ENCODE measurements at places on chromosomes 13 and 19.

DNA sequence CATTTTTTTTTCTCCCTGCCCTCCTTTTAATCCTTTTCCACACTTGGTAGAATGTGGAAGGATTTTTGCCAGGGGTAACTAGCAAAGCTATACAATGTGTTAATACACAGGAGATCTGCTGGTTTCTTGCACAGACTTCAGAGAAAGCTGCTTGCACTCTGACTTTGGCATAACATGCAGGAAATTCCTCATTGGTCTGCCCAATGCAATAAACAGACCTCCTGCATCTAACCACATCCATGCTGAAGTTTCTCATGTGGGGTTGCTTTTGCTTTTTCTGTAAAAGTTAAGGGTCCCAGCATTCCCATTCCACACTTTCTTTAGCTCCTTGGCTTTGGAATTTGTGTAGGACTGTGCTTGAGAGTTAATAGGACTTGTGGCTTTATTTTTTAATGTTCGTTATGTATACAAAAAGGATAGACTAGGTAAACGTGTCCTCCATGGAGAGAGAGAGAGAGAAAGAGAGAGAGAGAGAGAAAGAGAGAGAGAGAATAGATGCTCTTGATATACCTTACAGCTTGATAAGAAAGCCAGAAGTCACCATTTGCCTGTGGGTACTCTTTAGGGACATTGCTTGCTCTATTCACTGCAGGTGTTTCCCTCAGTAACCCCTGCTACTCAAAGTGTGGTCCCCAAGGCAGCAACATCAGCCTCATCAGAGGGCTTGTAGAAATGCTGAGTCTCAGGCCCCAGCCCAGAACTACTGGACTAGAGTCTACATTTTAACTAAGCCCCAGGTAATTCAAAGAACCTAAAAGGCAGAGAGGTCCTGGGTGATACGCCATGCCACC lies 170.5 kb downstream of the SHISA2 start:
- DNase-seq = no peak

DNA sequence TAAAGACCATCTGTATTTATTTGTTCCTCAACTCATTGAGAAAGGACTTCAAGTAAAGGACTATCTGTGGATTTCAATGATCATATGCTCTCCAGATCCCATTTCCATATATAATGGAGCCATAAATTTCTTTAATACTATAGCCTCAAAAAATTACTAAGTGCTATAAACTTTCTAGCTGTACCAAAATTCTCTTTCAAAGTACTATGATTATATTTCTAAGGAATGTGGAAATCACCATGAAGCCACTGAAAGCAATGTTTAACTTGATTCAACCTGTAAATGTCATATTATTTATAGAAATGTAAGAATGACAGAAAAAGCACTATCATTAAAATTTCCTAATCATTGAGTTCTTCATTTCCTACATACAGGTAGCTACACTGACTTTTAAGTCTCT lies 20.7 kb downstream of the TBC1D4 start:
- DNase-seq = no peak

- no peak for DNase-seq
Measured at GRCh38 chr19:8142513-8142900, 6.9 kb downstream of the FBN3 start.

DNA sequence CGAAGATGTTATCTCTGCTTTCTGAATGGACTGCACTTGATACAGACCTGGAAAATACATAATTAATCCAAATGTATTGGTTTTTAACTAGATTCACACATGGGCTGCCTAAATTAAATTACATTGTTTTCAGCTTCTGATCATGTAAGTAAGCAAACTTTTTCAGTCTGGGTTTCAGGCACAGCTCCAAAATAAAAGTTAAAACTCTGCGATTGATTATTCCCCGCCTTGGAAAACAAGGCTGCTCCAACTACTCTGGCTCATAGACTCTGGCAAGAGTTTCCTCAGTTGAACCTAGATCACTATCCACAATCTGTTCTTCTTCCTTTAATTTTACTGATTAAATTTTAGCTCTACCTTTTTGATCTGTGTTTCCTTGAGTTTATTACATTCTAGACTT lies 526.0 kb upstream of the SPRY2 start:
- DNase-seq = no peak

DNA sequence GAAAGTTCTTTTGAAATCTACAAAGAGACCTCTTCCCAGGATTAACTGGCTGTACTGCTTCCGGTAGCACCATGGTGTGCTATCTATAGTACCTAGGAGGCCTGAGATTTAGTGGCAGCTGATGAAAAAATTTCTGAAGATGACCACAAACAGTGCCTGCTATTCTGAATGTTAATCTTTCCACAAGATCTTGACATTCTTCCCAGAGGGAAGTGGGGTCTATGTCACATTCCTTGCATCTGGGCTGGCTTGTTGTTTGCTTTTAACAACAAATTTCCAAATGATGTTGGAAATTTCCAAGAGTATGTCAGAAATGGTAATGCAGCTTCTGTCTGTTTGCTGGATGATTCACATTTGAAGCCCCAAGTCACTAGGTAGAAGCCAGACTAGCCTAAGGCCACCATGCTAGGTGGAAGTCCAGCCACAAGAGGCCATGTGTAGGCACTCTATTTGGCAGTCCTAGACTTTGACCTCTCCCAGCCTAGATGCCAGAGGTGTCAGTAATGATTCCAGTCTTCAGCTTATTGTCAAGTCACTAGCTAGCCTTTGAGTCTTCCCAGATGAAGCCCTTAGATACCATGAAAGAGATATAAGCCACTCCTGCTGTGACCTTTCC lies 22.1 kb downstream of the SPART start:
- DNase-seq = no peak

- peak; percentile 95 for DNase-seq
Measured at GRCh38 chr19:4909897-4910593, 744 bp downstream of the UHRF1 start.

GRCh38 chr19:12484371-12485051 lies at the start of gene ZNF709:
Gene ZNF709 (minus strand): TSS chr19:12484816. CDS start chr19:12484657, 159 bp downstream.
- DNase-seq = peak; percentile 87

- DNase-seq = no peak
Measured at GRCh38 chr13:49296659-49297058, 48.9 kb downstream of the CDADC1 start.

- no peak for DNase-seq
Measured at GRCh38 chr19:56905631-56906150, 65.2 kb upstream of the PEG3 start.

DNA sequence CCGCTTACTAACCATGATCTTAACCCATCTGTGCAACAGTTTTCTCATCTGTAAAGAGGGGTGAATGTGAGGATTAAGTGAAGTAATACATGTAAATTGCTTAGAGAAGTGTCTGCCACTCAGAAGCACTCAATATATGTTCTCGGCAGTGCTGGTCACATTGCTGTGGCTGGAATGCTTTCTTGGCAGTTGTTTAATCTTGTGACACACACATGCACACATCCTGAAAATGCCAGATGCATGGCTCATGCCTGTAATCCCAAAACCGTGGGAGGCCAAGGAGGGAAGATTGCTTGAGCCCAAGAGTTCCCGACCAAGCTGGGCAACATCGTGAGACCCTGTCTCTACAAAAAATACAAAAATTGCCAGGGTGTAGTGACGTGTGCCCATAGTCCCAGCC lies 4.9 kb upstream of the DMKN start:
- DNase-seq = no peak

DNA sequence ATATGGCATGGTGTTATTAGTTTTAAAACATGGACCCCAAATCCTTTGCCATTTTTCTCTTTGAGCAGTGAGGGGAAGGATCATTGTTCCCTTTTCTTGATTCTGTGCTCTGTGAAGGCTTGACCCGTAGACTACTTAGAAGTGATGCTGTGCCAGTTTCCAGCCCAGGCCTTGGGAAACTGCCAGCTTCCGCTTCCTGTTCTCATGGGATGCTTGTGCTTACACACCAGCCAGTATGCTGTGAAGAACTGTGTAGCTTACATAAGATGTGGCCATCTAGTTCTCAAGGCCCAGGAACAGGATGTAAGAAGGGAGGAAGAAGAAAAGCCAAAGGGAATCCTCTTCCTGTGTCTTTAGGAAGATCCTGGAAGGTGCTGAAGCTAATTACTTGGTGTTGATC lies 180.9 kb downstream of the PCCA start:
- DNase-seq = no peak

- no peak for DNase-seq
Measured at GRCh38 chr13:85798556-85798955, 663 bp downstream of the SLITRK6 start.

DNA sequence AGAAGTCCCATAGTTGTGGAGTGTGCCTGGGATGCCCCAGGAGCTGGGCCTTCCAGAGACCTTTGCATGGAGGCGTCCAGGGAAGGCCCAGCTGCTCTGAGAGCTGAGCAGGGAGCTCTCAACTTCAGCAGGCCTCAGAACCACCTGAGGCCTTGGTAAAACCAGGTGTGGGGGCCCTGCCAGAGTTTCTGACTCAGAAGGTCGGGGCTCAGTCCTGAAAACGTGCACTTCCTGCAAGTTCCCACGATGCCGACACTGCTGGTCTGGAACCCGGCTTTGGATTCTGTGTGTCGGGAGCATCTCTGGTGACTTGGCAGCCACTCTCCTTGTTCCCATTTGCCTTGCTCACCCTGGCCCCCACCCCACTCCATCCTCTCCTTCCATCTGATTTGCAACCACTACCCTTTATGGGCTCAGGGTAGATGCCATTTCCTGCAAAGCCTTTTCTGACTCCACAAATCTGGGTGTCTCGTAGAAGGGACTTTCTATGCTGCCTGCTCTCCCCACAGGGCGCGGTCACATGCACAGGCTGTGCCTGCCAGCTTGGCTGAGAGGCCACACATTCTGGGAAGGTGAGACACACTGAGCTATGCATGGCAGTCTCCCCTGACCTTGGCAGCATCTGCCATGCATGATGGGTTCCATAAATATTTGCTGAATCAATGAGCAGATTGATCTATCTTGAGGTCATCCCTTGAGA lies 244.7 kb downstream of the COL4A1 start:
- no peak for DNase-seq

DNA sequence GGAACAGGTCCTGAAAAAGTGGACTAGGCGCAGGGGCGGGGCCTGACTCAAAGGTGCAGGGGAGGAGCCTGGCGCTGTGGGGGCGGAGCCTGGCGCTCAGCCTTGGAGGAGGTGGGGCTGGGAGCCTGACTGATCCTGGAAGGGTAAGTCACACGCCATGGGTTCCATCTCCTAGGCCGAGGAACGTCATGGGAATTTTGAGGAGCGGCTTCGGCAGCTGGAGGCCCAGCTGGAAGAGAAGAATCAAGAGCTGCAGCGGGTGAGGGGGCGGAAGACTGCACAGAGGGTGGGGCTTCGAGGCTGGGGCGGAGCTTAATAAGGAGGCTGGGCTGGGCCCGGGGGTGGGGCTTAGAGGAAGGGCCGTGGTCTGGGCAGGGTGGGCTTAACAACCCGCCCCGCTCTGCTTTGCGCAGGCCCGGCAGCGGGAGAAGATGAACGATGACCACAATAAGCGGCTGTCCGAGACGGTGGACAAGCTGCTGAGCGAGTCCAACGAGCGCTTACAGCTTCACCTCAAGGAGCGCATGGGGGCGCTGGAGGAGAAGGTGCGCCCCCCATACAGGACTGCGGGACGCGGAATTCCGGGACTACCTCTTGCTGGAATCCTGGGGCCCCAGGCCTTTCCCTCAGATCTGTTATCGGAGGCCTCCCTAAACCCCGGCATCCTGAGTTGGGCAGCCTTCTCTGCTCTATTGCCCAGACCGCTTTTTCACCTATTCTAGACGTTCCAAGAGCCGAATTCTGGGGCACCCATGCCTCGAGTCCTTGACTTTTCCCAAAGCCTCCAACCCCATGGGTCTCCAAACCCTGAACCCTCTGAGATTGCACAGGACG lies 14.5 kb downstream of the PPFIA3 start:
- peak; percentile 56 for DNase-seq

GRCh38 chr13:45492538-45492937 lies 27.8 kb downstream of the COG3 start:
- no peak for DNase-seq

- peak; percentile 40 for DNase-seq
Measured at GRCh38 chr19:6501740-6502648, at the start of gene TUBB4A. Gene TUBB4A (minus strand): TSS chr19:6502309. CDS start chr19:6502212, 97 bp downstream.

- DNase-seq = no peak
Measured at GRCh38 chr13:30331331-30331771, 24.0 kb upstream of the KATNAL1 start.

GRCh38 chr19:10158071-10158470 lies 36.7 kb downstream of the DNMT1 start:
- no peak for DNase-seq

GRCh38 chr13:80802946-80803345 lies 462.0 kb upstream of the SPRY2 start:
- DNase-seq = no peak

DNA sequence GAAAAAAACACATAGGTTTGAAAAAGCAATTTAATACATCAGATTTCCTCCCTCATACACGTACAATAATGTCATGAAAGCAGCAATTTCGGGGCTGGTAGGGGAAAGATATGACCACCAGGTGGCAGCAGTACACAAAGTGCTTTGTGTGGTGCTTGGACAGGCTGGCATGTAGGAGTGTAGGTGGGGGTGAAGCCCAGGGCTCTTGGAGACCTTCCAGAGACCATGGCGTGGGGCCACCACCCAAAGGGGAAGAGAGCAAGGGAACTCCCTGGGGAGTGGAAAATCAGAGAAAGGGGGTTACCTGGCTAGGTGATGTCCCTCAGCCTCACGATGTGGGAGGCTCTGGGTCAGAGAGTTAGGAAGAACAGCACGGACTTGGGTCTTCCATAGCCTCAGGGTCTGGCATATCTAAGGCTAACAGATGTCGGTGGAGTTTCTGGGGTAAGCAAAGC lies 11.8 kb upstream of the CCNA1 start:
- peak; percentile 38 for DNase-seq

GRCh38 chr13:50292081-50292480 lies 276.8 kb downstream of the KCNRG start:
- no peak for DNase-seq

- no peak for DNase-seq
Measured at GRCh38 chr13:50779443-50780200, 63.9 kb downstream of the DLEU7 start.

DNA sequence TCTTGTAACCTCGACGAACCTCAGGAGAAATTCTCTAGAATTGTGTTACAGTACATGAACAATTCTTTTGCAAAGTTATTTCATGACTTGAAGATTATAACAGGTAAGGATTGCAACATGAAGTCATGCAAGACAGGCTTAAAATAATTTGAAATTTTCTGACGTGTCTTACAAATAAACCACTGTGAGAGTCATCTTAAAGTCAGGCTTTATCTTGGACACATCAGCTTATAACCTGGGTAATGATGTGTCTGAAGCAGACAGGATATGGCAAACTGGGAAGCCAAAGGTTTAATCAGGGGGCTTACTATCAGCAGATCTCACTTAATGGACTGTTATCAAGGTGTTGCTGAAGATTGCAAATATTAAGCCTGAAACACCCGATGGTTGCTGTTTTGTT lies 407.8 kb downstream of the KLF5 start:
- DNase-seq = no peak

GRCh38 chr19:459724-460511 lies 915 bp downstream of the SHC2 start:
- DNase-seq = no peak

DNA sequence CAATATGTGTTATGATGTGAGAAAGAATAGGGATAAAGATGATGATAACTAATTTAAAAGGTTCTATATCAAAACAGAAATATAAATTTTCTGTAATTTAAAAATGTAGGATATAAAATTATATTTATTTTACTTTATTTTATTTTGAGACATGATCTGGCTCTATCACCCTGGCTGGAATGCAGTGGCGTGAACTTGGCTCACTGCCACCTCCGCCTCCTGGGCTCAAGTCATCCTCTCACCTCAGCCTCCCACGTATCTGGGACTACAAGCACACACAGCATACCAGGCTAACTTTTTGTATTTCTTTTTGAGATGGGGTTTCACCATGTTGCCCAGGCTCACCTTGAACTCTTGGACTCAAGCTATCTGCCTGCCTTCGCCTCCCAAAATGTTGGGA lies 214.9 kb upstream of the SLITRK1 start:
- no peak for DNase-seq

All from stimulated activated CD4-positive, alpha-beta T cell treated with anti-CD3 and anti-CD28 coated beads, Interleukin-4, amount 100 ng/mL, for 4 hours (primary cell).